ENCODE measurements at places on chromosomes 13 and 19. TPM values are rescaled to one million over a fixed set of nuclear protein-coding genes. Genes with fewer than 3 reads are reported as not detected.

- no peak for DNase-seq
These were observed 10.0 kb upstream of the NDUFS7 start for GRCh38 chr19:1373534-1374249.

GRCh38 chr19:42254089-42254849 lies 659 bp downstream of the ERF start:
- no peak for DNase-seq

GRCh38 chr13:30341815-30342570 lies 34.6 kb upstream of the KATNAL1 start:
- no peak for DNase-seq

GRCh38 chr19:42191330-42191729 lies 26.1 kb downstream of the DEDD2 start:
- no peak for DNase-seq

Gene C19orf38
- total RNA-seq: 1.0 TPM

GRCh38 chr19:55930996-55931515 lies 1.1 kb downstream of the NLRP13 start:
- no peak for DNase-seq

All from omental fat pad (tissue), 4 donors.